ENCODE measurements at places on chromosomes 5 and 9.
A peak's percentile ranks its signal among the peaks of the same experiment; 100 is the strongest.

- DNase-seq = no peak
Measured at GRCh38 chr5:79378510-79379186, 135.3 kb downstream of the HOMER1 start.

DNA sequence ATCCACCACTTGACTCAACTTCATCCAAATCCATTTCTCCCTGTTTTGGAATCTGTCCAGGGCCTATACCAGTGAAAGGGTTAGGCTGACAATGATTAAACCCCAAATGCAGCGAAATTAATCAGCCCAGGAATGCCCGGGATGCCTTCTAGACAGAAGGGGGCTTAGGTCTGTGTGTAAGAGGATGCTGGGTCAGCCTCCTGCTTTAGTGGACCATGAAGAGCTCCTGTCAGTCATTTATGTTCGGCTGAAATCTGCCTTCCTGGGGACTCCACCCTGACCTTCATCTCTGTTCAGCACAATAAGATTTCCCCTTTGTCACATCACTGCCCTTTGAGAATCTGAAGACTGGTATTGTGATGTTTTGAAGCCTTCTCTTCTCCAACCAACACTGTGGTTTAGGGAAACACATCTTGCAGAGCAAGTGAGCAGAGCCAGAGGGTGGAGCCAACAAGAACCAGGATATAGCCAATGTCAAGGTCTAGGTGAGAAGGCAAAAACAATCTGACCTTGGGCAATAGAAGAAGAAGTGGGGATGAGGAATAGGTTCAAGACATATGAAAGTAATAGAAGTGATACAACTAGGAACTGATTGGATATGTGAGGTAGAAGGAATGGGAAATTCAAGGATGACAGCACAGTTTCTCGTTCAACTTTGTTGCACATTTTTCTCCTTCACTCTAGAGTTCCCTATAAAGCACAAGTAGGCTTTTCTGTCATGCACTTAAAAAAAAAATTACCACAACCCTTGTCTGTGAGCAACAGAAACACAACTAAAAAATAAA is 234.4 kb downstream of the ARHGAP26 start:
- no peak for DNase-seq

DNA sequence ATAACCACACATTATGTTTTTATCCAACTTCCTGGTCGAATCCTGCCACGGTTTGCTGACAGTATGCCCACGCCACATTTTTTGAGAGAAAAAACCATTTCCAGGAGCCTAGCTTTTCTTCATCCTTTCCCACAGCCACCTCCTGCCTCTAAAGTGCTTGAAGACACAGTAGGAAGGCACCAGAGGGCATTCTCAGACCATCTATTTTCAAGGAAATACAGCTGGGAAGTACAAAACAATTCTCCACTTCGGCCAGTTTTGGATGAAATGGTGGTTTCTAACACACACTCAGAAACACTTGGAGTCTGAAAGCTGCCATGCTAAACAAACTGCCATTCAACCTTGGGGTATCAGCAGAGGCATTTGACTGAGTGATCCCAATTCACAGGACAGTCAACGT is 86.3 kb upstream of the RPS23 start:
- no peak for DNase-seq

DNA sequence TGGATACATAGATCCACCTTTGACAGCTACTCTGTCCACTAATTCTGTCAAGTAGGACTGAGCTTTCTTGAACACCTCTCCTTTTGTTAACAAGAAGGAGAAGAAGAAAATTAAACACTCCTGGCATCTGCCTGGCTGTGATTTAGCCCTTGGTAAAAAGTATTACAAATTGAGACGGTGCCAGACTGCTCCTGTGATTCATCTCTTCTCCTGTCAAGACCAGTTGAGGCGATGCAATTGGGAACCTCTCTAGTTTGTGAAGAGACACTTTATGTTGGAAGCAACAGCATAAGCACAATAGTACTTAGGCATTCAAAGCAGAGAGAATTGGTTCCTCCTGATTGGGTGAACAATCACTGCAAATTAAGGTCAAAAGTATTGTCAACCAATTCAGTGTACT is 72.7 kb downstream of the GHR start:
- DNase-seq = no peak

DNA sequence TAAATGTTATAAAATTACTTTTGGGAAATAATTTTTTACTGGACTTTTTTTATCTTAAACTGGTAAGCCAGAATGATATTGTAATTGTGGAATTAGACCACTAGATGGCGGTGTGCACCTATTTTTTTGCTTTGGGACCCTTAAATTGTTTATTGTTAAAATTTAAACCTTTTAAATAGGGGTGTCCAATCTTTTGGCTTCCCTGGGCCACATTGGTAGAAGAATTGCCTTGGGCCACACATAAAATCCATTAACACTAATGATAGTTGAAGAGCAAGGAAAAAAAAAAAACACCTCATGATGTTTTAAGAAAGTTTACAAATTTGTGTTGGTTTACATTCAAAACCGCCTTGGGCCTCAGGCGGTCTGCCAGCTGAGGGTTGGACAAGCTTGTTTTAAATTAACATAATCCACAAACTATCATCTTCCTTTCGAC is 28.4 kb upstream of the GADD45G start:
- DNase-seq = peak; percentile 23

DNA sequence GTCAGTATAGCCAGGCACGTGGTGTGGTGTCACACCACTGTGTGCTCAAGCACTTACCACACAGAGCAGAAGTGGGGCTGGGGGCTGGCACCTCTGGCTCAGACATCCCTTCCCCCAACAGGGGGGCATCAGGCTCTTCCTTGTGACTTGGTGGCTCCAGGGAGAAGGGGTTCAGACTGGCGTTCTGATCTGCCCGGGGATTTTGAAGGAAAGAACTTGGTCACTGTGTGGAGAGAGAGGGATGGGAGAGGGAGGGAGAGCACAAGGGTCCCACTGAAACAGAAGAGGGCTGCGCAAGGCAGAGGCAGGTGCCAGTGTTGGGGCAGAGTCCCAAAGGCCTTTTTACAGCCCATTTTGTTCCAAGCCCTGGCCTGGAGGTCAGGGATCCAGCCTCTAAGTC is 109.7 kb upstream of the ALDH1B1 start:
- no peak for DNase-seq

DNA sequence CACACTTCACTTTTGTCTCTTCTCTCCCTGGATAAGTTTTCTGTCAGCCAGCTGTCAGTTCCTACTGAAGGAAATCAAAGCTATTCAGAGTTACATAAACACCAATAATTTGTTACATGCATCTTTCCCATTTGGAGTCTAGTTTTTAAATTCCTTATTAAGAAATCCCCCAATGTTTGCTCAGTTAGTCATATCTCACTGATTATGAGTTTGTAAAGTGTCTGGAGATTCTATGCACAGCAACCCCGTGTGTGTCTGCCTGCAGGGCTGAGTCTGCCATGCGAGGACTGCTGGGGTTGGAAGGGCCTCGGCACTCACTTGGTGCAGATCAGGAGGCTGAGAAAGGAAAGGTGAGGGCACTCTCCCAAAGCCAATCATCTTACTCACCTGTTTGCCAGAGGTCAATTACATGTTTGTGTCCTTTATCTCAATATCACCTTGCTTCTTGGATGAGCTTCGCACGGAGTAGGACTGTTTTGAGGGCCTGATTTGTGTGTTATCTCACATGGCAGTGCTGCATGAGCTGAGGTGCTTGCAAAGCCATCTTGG is 3.3 kb downstream of the ANKRD34B start:
- DNase-seq = no peak

GRCh38 chr9:70034271-70034711 is 9.4 kb upstream of the MAMDC2 start:
- DNase-seq = no peak

DNA sequence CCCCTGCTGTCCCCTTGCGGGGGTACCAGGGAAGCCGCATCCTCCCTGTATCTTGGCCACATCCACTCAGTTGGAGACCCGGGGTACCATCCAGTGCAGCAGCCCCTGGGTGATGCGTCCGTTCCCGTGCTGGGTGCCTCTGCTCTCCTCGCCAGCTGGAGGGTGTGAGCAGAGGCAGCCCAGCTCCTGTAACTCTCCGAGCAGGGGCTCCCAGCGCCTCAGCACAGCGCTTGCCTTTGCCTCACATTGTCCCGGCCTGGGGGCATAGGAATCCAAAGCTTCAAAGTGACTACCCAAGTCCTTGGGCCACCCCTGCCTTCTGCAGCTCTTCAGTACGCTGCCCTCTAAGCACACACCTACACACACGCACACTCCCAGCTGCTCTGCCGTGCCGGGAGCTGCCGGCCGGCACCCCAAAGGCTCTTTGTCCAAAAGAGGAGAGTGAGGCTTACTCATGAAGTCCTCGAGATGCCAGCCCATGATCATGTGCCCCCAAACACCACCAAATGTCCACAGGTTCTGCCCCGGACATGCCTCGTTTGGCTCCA is 733 bp downstream of the ANGPTL2 start:
- no peak for DNase-seq

GRCh38 chr5:39815711-39816110 is 390.9 kb upstream of the DAB2 start:
- DNase-seq = no peak

DNA sequence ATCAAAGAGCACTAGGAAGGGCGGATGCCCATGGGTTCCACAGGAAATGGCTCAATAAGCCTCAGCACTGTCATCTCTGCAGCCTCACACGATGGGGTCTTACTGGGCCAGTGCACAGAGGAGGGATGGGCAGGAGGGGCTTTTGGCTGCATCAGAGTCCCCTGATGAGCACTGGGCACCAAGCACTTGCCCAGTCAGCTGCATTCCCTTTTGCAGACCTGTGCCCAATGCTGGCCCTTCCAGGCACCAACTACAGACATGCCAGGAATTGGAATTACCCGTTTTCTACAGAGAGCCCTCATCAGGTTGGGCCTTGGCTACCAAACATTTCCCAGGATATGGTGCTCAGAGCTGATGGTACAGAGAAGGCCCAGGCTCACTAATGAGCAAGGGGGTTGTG is 182.5 kb downstream of the HSPA4 start:
- DNase-seq = no peak

DNA sequence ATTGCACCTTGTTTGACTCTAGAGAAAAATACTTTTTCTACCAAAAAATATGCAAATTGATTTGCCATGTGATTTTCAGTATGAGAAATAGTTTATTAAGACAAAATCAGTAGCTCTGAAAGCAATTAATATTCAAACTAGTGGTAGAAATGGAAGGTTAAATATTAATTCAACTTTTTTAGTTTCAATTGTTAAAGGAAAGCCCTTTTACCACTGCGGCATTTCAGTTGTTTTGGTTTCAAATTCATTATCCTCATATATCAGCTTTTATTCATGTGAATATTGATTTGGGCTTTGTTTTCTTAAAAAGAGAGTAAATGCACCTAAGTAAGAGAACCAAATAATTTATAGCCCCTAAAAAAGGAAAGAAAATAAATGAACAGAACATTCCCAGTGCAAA is 660.6 kb upstream of the CHD1 start:
- no peak for DNase-seq

DNA sequence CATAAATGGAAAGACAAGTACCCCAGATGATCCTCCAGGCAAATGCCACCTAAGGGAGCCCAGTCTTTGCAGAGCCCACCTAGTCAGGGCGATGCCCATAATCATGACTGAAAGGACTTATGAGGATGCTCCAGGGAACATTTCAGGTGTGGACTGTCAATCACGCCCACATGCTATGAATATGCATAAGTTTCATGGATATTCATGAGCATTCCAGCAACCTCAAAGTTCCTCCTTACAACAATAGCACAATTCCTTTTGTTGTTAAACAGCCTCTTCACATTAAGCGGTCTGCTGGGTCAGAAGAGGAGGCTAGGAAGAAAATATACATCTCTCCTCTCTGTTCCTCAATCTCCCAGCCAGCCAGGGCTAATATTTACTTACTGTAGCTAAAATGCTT is 161.6 kb downstream of the C5orf15 start:
- no peak for DNase-seq

GRCh38 chr9:75186767-75187380 is 98.6 kb downstream of the OSTF1 start:
- DNase-seq = peak; percentile 5

DNA sequence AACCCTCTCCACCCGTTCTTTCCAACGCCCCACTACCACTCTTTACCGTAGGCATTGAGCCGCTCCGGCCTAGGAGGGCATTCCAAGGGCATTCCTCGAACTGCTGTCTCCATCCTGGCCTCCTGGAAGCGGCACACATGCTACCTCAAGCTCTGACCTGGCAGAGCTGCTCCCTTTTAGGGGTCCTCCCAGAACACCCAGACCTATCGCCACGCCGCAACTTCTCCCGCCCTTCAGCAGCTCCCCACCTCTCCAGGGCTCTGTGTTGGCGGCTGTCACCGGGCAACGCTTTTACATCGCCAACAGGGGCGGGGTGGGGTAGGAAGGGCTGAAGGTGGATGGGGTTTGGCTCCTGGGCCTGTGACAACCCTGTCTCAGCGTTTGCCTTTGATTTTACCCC is 4.6 kb upstream of the MYORG start:
- DNase-seq = no peak

DNA sequence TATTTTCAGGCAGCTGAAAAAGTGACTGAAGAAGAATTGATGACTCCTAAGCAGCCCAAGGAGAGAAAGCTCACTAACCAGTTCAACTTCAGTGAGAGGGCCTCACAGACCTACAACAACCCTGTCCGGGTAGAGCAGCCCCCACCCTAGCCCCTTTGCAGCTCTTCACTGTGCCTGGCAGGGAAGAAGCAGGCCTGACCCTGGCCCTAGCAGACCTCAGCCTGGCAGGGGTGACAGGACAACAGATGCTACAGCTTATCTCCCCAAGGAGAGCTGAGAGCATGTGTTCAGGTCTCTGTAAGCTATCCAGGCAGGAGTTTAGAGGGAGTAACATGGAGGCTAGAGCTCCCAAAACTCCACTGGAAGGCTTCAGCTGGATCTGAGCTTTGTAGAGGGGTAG is 31.8 kb downstream of the DNAI1 start:
- DNase-seq = no peak

DNA sequence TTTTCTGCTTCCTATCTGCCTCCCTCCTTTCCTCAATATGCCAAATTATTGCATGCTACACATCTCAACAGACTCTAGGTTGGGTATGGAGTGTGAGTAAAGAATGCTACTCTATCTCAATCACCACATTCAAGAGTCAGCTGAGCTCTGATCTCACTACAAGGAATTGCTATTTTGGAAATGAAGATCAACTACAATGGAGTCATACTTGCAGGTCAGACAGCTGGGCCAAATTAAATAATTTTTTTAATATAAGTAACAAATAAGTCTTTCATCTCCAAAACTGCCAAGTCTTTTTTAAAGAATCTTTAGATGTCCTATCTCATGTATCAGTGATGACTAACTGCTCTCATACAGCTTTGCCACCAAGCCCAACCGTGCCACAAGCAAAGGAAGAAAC is 64.0 kb downstream of the DEPDC1B start:
- DNase-seq = no peak

DNA sequence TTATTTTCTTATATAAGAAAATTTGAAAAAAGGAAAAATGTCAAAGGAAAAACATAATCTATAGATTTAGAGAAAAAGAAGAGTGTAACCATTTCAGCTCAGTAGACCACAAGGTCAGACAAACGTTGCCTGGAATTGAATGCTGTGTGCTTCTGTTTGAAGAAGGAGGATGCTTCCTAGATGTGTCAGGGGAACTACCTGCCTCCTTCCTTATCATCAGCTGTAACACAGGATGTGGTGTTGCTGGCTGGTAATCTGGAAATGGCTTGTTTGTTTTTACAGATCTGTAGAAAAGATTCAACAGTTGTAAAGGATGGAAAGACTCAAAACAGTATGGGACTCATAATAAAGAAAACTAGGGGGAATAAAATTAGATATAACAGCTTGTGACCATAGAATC is 160.7 kb upstream of the MEF2C start:
- DNase-seq = no peak
